ENCODE measurements at places on chromosomes 7 and 10.
A peak's percentile ranks its signal among the peaks of the same experiment; 100 is the strongest.

DNA sequence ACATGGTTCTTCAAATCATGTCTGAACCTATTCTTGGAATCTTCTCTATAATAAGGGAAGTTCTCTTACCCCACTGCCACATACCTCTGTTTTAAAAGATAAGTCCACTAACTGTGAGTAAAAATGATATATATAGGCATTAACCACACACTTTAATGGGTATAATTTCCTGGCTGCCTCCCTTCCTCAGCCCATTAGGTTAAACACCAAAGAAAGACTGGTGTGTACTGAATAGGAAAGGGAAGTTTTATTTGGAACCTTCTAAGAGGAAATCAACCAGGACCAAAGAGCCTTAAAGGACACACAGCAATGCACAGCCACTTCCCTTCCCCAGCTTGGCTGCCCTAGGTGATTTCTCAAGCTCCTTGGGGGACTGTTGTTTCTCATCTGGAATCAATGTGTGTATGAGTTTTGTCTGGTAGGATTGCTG lies 5.0 kb upstream of the WBP1L start:
- no peak for DNase-seq

- no peak for DNase-seq
These were observed 89.1 kb upstream of the SP4 start for GRCh38 chr7:21338728-21339164.

- no peak for DNase-seq
These were observed 129.1 kb upstream of the CTBP2 start for GRCh38 chr10:125289461-125289860.

- no peak for DNase-seq
These were observed 132.7 kb downstream of the CNOT4 start for GRCh38 chr7:135377171-135377570.

GRCh38 chr7:978049-978346 lies 2.6 kb upstream of the COX19 start:
- DNase-seq: no peak

DNA sequence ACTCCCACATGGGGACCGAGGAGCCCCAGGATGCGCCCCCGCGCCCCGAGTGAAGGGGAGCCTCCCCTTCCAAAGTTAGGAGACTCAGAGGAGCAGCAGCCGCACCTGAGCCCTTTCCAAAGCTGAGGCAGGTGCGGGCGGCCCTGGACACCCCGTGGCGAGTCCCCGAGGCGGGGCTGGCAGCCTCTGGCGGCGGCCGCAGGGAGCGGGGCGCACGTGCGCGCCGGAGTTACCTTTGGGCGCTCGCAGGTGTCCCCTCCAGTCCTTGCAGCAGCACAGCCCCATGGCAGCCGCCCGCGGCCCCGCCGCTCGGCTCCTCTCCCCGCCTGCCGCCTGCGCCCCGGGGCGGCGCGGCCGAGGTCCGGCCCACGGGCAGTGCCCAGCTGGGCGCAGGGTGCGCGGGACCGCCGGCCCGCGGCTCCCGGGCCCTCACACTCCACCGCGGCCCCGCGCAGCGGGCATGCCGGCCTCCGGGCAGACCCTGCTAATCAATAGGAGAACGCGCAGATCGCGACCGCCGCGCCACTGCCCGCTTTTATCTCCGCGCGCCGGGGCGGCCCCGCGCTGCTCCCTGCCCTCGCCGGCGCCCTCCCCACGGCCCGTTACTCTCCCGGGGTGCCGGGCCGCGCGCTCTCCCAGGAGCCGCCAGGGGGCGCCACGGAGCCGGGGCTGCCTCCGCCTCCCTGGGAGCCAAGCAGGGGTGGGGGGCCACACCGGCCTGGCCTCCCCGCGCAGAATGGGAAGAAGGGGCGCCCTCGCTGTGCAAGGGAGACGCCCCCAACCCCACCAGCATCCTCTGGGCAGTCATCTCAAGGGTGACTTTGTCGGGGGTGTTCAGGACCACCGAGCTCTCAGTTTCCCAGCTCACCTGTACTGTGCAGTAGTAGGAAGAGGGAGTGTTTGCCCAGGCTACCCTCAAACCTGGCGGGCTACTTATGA lies 80.8 kb downstream of the ARHGAP22 start:
- DNase-seq: peak; percentile 18

GRCh38 chr10:115860182-115861107 lies 412.6 kb downstream of the GFRA1 start:
- peak; percentile 84 for DNase-seq

DNA sequence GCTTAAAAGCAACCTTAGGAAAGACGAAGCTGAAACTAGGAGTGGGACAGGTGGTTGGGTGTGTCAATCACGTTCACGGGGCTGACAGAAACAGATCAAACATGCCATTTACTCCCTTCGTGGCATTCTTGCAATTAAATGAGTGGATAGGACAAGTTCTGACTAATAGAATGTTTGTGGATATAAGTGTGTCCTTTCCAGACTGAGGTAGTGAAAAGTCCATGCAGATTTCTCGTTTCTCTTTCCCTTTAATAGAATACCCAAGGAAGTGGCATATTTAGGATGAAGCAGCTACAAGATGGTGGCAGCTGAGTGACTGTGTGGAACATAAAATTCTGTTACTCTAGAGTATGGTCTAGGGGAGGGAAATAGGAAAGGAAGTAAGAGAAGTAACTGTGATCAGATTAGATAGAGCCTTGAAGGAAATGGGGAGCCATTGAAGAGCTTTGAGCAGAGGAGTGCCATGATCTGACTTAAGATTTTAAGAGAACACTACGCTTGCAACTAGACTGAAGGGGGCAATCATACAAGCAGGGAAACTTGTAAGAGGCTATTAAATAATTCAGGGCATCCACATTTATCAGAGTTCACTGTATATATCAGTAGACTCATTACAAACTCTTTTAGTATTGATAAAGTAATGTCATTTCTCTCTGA lies 46.3 kb upstream of the HYAL4 start:
- DNase-seq: no peak

DNA sequence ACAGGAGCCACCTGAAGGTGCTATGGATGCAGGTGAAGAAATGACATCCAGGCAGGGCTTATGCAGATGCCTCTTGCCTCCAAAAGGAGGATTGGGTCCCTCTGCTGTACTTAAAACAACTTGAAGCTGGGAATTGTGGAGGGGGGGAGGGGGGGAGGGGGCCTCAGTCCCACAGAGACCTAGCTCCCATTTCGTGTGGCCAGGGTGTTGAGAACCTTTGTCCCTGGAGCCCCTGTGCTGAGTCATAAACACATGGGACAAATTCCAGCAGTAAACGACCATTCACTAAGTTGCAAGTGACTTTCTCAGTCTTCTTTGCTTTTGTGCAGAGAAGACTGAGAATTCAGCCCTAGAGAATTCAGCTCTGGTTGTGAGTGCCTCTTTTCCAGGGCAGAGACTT lies 96.5 kb upstream of the PODXL start:
- DNase-seq: no peak

- no peak for DNase-seq
These were observed 568.4 kb downstream of the TCERG1L start for GRCh38 chr10:130742941-130743675.

GRCh38 chr7:15209429-15209828 lies 306.9 kb upstream of the DGKB start:
- DNase-seq: no peak

DNA sequence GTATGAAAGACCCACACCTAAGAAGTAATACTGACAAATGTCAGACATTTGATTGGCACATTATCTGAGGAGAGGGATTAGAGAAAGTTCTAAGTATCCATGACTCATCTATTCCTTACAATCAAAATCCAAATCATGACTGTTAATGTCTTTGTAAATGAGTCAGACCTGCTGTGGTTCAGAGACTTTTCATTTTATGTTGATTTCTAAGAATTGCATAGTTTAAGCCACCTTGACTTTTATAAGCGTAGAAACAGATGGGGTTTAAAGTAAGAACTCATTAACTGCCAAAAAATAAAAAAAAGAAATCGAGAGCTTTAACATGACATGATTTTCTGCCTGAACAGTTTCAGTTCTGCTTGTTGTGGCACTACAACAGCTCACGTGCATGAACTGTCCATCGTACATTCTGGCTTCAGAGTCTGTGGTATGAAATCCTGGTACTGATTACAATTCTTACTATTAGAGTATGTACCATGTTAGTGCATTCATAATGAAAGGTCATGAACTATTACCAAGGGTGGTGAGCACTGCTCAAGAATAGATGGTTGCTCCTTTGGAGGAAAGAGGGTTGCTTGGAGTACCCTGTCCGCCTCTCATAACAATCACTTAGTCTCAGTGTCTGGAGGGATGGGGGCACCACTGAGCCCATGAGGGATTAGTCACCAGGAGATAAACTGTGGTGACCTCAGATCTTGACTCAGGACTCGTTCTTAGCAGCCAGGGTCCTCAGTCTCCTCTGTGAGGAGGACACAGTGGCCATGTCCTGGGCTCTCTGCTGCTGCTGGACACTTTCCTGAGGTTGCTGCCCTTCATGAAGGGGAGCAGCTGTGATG lies 42.2 kb downstream of the ACSM6 start:
- DNase-seq: no peak

GRCh38 chr10:1365540-1366321 lies 309.5 kb downstream of the WDR37 start:
- DNase-seq: no peak

- DNase-seq: no peak
These were observed 36.7 kb downstream of the CDK6 start for GRCh38 chr7:92799446-92800211.

- DNase-seq: no peak
These were observed 66.4 kb downstream of the MYL10 start for GRCh38 chr7:101562531-101563197.

- DNase-seq: no peak
These were observed 25.7 kb upstream of the NDST2 start for GRCh38 chr10:73837072-73837471.

- DNase-seq: no peak
These were observed 7.3 kb downstream of the IL2RA start for GRCh38 chr10:6054884-6055283.

GRCh38 chr7:121480566-121481335 lies 84.6 kb upstream of the FAM3C start:
- DNase-seq: no peak

- no peak for DNase-seq
These were observed 39.0 kb downstream of the TET1 start for GRCh38 chr10:68598978-68599770.

- DNase-seq: no peak
These were observed 3.5 kb upstream of the SNX8 start for GRCh38 chr7:2317556-2318293.

GRCh38 chr7:55472928-55473725 lies 99.2 kb downstream of the VOPP1 start:
- no peak for DNase-seq

DNA sequence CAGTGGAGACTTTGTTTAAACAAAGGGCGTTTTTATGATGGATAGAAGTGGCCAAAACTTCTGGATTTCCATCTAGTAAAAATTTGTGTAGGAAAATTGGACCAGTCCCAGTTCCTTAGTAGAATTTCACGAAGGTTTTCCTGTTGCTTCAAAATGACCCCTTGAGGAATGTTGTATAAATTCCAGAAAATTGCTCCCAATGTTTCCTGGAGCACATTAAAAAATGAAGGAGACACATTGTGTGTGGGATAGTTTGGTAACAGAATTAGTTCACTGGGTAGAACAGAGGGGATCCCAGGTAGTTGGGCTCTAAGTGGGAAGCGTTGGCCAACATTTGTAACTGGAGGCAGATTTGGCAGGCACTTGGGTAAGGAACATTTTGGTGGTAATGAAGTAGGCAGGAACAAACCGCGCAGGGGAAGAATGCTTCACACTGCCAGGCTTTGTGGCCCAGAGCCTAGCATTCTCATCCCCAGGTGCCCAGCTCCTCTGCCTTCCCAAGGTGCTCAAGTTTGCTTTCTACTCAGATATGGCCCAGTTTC lies 758.6 kb downstream of the AUTS2 start:
- no peak for DNase-seq

GRCh38 chr7:106863274-106863997 lies 1.6 kb upstream of the PIK3CG start:
- DNase-seq: no peak

DNA sequence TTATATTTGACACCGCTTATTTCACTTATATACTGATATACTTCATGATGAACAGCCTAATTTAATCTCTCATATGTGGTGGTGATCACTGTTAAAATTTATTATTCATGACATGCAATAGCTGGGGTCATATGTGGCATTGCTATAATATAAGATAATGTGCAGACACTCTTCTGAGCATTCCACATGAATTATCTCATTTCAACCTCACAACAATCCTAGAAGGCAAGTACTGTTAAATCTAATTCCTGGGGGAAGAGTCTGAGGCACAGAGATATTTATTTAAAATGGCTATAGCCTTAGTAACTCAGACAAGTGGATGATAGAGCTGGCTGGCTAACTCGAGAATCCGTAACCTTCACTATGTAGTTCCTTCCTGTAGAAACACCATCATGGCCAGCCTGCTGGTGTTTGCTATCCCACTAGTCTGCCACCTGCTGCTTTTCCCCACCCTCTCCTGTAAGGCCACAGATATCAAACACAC lies 46.6 kb upstream of the A1CF start:
- no peak for DNase-seq

DNA sequence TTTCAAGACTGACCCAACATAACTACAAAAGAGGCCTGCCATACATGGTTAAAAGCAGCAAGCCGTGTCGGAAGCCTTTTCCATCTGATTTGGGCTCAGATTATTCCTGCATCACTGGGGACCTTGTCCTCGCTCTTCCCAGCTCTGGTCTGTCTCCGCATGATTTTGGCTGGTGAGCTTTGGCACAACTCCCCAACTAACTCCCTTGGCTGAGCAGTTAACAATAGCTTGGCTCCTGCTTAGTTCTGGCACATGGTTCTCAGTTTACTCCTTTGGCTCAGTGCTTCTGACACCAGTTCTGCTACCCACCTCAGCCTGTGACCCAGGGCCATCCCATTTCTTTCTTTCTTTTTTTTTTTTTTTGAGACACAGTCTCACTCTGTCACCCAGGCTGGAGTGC lies 17.0 kb downstream of the AGK start:
- no peak for DNase-seq

GRCh38 chr7:25726170-25726780 lies 425.7 kb upstream of the NFE2L3 start:
- DNase-seq: peak; percentile 89

- no peak for DNase-seq
These were observed 167.7 kb upstream of the PPP1R3A start for GRCh38 chr7:114086537-114086913.

- no peak for DNase-seq
These were observed 544.2 kb upstream of the GALNT17 start for GRCh38 chr7:70587739-70588138.

- peak; percentile 59 for DNase-seq
These were observed 184.7 kb downstream of the DGKB start for GRCh38 chr7:14717816-14718215.

- no peak for DNase-seq
These were observed 60.8 kb downstream of the LARP4B start for GRCh38 chr10:870564-871166.
